Naive thymus-derived CD4-positive, alpha-beta T cell (primary cell): ENCODE measurements at places on chromosomes 1 and 21.

DNA sequence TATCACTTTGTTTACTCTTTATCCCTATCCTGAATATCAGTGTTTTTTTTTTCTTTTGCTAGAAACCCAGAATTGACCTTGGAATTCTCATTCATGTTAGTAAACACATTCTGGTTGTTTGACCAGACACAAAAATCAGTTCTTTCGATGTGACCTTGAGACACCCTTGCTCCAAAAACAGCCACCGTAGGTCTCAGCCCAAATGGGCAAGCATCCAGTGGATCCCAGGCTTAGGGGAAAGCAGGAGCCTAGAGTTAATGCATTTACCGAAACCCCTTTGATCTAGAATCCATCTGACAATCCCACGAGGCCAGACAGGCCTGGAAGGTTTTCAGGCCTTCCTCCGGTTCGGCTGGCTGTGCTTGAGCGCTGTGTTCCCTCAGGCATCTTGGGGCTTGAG is 47.6 kb downstream of the IRF2BP2 start:
- DNase-seq = no peak

DNA sequence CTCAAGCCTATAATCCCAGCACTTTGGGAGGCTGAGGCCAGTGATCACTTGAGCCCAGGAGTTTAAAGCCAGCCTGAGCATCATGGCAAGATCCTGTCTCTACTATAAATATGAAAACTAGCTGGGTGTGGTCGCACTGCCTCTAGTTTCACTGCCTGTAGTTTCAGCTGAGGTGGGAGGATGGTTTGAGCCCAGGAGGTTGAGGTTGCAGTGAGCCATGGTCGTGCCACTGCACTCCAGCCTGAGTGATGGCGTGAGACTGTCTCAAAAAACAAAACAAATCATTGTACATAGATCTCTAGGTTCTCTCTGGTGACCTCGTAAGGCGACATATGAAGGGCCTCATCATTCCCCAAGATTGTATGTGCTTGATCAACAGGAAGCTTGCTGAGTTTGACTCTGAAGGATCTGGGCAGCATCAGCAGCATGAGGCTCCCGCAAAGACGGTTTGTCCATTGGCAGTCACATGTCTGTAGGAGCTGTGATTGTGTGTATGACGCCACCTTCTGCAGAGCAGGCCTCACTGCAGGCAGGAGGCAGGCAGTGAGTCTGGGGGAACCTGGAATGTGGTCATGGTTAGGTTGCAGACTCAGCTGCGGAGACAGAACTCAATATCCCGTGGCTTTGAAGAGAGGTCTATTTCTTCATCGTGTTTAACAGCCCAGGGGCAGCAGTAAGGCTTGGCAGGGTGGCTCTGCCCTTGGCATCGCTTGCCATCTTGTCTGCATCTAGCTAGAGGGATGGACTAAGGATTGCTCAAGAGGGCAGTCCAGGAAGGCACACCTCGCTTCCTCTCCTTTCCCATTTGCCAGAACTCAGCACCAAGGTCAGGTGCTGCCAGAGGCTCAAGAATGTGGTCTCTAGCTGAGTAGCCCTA is 14.0 kb downstream of the ATP5PO start:
- no peak for DNase-seq

- peak; percentile 37 for DNase-seq
Observed at GRCh38 chr21:41817228-41817627, 50.4 kb upstream of the RIPK4 start.

- DNase-seq = no peak
Observed at GRCh38 chr1:2985067-2985561, 36.2 kb upstream of the ACTRT2 start.

- no peak for DNase-seq
Observed at GRCh38 chr1:233075915-233076295, 125.5 kb downstream of the NTPCR start.

DNA sequence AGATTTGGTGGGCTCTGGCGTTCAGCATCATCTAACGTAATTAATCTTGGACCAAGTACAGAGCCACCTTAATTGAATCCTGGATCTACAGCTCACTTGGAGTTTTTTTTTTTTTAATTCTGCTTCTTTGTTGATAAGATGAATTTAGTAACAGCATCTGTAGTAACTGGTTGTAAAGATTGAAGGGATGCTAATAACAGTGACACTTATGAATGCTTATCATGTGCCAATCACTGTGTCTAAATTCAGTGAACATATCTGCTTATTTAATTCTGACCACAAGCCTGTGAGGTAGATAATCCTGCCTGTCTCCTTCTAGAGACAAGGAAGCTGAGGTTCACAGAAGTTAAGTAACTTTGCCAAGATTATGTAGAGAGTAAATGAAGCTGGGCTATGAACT is 408.0 kb downstream of the RWDD3 start:
- DNase-seq = no peak
